ENCODE measurements at places on chromosomes 2 and 18.

DNA sequence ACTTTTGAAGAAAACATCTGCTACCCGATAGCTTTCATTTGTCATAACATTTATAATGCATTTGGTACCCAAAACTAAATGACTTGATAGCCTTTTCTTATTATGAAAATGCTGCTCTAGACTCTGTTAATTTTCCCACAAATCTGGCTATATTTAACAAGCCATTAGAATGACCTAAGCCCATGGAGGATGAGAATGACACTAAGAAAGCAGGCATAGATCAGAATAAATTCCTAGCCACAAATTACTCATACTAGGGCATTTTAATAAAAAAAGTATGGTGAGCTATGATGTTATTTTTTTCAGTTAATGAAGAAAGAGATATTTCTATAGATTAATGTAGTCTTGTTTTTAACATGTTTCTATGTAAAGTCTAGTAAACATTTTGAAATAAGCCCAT, 1728.3 kb downstream of the SUCLG1 start:
- no peak for DNase-seq

- DNase-seq = no peak
Observed at GRCh38 chr18:21805771-21806366, 65.3 kb downstream of the MIB1 start.

GRCh38 chr2:56239437-56239836, 55.6 kb downstream of the CCDC85A start:
- no peak for DNase-seq

- DNase-seq = no peak
Observed at GRCh38 chr18:64132871-64133270, 16.0 kb downstream of the LINC00305 start.

GRCh38 chr2:145329971-145330370, 810.1 kb upstream of the ZEB2 start:
- no peak for DNase-seq
